ENCODE measurements at places on chromosomes 7 and 10.

GRCh38 chr7:101159696-101160674 is 5.4 kb downstream of the VGF start:
- DNase-seq = no peak

DNA sequence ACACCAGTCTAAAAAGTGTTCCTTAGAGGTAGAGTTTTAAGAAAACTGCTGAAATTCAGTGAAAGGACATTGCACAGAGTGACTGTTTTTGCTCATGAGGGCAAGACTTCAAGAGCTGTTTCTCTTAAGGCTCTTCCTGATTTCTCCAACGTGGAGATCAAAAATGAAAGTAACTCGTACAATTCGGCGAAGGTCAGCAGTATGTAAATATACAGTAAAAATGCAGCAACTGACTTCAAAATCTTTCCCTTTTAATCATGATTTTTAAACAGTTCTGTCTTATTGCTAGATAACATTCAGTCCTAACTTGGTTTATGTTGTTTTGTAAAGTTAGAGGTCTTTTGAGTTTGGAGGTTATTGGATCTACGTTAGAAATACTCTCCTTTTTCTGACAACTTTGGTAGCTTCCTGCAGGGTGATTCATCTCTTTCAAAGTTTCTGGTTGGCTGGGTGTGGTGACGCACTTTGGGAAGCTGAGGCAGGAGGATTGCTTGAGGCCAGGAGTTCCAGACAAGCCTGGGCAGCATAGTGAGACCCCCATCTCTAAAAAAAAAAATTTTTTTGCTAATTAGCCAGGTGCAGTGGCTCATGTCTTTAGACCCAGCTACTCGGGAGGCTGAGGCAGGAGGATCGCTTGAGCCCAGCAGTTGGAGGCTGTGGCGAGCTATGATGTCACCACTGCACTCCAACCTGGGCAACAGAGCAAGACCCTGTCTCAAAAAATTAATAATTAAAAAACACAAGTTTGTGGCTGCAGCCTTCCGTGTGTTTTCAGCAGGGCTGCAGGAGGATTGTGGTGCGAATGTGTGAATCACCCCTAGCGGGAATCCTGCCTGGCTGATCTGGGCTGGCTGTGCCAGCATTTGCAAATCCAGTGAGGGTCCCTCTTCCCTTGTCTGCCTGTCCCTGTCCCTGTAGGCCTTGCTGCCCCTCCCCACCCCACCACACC is 29.2 kb upstream of the AP5Z1 start:
- no peak for DNase-seq

DNA sequence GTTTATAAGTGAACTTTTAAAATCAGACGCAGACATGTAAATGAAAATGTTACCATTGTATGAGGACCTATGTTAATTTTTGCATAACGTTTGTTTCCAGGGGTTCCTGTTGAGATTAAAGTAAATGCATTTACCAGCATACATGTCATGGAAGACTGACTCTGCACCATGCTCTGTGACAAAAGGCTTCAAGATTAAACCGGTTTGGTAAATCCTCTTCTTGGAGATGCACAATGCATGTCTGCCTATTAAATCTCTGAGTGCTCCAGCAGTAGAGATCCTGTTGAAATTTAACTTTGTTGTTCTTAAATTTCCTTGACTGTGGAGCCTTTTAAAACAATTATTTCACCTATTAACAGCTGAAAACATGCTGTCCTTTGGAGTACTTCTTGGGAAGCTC is 36.5 kb upstream of the JAZF1 start:
- DNase-seq = no peak

DNA sequence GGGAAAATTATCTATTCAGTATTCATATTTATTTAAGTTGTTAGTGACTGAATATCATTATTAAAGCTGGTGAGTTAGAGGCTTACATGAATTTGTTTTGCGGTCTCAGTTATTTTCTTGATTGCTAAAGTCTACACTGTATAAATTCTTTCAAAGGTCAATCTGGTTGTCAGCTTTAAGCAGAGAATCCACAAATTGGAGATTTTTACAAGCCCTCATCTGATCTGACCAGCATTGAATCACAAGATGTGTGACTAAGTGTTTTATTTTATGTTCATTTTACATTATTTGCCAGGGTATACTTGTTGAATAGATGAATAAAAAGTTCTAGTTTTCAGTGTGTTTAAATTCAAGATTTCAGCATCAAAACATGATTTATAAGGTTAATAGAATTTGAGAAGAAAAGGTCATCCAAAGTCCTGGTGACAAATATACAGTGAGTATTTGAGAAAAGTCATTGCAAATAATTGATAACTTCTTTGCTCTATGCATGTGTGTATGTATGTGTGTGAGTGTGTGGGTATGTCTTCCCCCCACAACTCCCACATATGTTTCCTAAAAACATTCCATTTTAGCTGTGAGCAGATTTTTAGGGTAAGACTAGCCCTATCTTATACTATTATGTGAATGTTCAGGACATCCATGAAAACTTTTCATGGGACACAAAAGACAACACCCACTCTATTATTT is 4.4 kb downstream of the SEMA3A start:
- no peak for DNase-seq

DNA sequence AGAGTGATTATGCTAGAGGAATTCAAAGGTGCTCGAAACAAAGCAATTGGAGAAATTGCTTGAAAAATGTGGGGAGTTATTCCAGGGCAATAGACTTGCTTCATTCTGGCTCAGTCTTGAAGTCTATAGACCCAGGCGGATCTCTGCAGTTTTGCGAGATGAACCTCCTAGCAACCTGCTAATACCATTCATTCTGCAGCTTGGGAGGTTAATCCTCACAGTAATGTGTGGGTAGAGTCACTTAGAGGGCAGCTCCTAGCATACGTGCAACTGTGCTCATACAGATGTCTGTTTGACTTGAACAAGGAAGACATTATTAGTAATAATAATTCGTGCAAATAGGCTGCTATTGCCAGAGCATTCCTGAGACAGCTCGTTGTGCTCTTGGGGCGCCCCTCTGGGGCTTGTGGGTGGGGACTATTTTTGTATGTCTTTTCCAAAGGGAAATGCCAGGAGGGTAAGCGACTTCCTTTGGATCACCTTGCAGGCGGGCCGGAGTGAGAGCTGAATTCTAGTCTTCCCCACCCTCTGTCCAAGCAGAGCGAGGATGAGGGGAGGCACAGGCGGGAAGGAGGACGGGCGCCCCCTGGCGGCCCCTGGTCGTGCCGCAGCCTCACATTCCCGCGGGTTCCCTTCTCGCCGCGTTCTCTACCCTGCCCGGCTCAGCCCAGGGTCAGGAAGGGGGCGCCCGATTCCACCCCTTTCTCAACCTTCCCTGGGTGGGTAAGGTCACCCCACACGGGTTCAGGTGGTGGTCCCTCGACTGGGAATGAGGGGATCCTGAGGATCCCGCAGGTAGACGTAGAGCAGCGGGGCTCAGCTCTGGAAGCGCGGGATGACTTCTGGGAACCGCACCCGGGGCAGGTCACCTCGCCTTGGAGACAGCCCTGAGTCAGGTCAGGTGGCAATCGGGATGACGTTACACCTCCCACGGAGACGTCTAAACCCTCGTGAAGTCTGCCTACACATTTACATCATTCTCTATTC is 241.5 kb downstream of the PHTF2 start:
- no peak for DNase-seq

DNA sequence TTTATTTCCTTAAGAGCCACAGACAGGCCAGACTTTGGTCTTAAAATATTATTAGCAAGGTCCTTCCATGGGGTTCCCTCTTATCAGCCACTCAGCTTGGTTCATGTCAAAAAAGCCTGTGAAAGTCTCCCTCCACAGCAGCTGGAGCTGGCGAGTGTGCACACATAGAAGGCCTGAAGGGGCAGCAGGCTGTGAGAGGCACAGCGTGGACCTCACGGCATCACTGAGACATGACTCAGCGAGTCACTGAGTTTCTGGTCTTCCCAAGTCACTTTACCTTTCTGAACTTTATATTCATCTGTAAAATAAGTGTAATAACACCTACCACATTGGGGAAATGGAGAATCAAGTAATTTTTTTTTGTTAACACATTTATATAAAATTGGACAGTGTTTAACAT is 8.7 kb downstream of the TAF3 start:
- no peak for DNase-seq

GRCh38 chr7:150432915-150433892 is 17.2 kb upstream of the GIMAP8 start:
- DNase-seq = no peak

DNA sequence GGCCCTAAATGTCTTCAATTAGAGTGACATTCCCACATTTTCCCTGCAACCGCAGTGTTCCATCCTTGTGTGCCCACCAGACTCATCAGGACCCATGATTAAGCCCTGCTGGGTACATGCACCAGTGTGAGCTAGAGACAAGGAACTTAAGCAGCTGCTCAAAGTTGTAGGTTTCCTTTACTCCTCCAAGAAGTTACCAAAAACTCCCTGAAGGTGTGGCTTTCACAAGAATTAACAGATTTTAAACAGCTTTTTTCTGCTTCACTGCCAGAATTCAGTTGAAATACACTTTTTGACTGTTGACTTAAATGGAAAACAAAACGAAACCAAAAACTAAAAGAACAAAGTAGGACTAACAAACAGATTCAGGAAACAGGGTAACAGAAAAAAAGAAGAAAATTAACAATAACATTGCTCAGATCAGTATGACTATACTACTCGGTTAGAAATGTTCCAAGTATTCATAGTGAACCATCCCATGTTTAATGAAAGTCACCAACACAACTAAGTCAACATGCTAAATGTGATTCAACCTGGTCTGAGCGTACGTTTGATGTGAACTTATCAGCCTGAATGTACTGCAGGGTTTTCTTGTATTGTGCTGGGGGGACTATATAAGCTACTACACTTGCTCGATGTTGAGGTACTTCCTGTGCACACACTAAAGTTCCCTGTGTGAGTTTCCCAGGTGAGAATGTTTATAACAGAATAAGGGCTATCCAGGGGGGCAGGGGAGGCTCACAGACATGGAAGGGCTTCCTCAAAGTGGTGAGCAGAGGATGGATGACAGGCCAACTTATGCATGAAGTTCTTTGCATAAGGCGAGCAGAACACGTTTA is 22.2 kb downstream of the SLC37A3 start:
- no peak for DNase-seq

GRCh38 chr10:125782616-125783015 is 7.0 kb upstream of the MMP21 start:
- no peak for DNase-seq

GRCh38 chr10:23150091-23150490 is 42.0 kb upstream of the PTF1A start:
- no peak for DNase-seq

DNA sequence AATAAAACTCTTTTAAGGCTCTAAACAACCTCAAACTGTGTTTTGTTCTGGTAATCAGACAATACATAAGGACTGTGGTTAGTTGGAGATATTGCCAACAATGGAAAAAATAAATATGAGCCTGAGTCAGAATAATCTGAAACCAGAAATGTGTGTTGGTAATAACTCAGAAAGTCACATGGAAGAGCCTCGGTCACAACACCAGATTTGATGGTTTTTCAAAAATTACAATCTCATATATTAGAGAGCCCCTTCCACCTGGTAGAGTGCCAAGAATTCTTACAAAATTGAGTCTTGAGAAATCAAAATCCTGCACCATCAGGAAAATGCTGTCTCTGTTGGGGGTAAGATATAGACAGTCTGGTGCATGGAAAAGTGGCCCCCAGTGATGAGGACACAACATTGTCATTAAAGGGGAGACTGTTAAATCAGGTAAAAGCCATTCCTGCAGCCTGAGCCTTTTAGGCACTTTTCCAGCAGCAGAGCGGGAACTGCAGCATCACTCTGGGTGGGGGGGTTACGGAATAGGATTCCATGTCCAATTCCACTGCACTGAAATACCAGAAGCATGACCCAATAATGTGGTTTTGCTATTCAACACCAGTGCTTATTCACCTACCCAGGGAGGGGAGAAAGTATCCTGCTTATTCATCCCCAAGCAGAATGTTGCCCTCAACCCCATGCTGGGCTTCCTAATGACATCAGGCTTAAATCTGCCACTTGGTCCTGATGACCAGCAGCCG is 9.5 kb upstream of the ADAM12 start:
- DNase-seq = peak; percentile 52

DNA sequence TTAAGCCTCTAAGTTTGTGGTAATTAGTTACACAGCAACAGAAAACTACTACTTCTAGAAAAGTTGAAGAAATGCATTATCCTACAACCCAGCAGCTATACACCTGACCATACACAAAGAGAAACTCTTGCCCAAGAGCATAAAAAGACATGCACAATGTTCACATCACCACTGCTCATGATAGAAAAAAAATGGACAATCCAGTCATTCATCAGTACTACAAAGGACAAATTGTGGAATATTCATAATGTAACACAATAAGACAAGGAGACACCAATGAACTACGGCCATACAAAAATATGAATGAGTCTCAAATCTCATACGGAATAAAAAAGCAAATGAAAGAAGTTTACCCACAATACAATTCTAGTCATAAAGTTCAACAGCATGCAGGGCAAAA is 87.4 kb downstream of the ZFAND4 start:
- DNase-seq = no peak

DNA sequence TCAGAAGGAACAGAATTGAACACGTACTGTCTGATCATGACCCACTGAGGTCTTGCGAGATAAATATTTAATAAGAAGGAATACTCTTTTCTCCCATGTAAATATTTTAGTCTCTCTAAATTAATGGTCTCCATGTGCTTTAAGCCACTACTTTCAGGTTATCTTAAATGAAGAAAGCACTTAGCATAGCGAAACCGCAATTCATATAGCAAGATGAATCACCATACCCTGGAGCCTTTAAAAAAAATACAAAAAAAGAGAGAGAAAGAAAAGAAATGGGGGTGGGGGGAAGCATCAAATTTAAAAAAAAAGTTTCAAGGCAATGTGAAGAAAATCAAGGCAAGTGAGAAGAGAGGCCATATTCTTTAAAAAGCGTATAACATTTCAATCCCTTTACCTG is 82.5 kb downstream of the CTTNBP2 start:
- no peak for DNase-seq

- DNase-seq = no peak
Observed at GRCh38 chr7:17934612-17935240, 5.6 kb downstream of the SNX13 start.

GRCh38 chr10:96675846-96676245 is 44.5 kb downstream of the PIK3AP1 start:
- no peak for DNase-seq

DNA sequence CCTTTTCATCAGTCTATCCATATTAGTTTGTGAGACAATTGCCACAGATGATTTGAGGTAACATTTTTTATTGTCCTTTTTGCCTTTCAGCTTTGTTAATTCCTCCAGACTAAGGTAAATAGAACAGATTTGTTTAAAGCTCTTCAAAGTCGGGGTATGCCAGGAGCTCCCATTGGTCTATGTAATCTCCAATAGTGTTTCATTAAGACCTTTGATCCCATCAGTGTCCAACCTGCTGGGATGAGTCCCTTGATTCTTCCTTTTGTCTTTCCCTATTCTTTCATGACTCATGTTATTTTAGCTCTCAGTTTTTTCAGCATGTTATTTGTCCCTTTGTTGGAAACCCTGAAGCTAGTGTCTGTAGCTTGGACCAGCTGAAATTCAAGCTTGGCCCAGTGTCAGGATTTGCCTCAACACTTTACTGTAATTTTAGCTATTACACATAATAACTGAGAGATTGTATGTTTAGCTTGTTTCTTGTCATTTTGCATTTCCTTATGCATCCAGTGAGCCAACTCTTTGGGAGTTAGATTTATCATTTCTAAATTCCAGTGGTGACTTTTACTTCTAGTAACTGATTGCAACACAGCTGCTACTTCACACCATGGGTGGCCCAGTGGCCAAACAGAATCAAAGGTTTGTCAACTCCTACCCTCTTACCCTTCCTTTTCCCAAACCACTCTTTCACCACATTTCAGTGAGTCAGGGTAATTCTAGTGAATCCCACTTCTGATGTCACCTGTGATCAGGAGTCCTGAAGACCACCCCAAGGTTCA is 15.3 kb downstream of the AGBL3 start:
- DNase-seq = no peak

GRCh38 chr10:100009283-100009792 is 409 bp downstream of the DNMBP start:
- peak; percentile 62 for DNase-seq

Data from GOT3 (cell line).